ENCODE measurements at places on chromosomes 7 and 10. TPM values are rescaled to one million over a fixed set of nuclear protein-coding genes. Genes with fewer than 3 reads are reported as not detected.

The RPP38 gene
- total RNA-seq: 8.5 TPM

- no peak for DNase-seq
These were observed 17.6 kb upstream of the AOAH start for GRCh38 chr7:36741866-36742265.

DNA sequence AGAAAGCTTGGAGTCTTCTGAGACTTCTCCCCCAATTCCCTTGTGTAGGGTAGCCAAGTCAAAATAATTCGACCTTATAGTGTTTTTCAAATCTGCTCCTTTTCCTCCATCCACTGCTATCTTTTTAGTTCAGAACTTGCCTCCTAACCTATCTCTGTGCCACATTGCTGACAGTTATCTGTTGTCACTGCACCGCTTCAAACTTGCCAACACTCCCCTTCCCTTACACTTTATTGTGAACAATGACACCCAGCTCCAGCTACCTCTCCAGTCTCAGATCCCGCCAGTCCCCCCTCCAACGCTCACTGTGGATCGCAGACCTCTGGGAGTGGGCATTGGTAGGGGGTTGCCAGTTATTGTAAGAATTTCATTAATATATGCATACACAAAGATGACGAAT lies 16.3 kb upstream of the HPS1 start:
- no peak for DNase-seq

The TCTN3 gene
- 21.8 TPM for total RNA-seq

The SPACDR gene
- 0.11 TPM for total RNA-seq

The RELN gene
- total RNA-seq: 15.8 TPM

The THSD7A gene
- total RNA-seq: 0.06 TPM

The CNTNAP2 gene
- total RNA-seq: 1.8 TPM

The BAG3 gene
- 47.1 TPM for total RNA-seq

The SPDYE6 gene
- not detected for total RNA-seq

GRCh38 chr7:5631152-5631551 lies 150.3 kb downstream of the RNF216 start:
- no peak for DNase-seq

- DNase-seq: peak; percentile 72
These were observed 93.0 kb upstream of the SLC25A13 start for GRCh38 chr7:96414931-96415292.

- no peak for DNase-seq
These were observed 335.4 kb upstream of the MTPN start for GRCh38 chr7:136312592-136312991.

DNA sequence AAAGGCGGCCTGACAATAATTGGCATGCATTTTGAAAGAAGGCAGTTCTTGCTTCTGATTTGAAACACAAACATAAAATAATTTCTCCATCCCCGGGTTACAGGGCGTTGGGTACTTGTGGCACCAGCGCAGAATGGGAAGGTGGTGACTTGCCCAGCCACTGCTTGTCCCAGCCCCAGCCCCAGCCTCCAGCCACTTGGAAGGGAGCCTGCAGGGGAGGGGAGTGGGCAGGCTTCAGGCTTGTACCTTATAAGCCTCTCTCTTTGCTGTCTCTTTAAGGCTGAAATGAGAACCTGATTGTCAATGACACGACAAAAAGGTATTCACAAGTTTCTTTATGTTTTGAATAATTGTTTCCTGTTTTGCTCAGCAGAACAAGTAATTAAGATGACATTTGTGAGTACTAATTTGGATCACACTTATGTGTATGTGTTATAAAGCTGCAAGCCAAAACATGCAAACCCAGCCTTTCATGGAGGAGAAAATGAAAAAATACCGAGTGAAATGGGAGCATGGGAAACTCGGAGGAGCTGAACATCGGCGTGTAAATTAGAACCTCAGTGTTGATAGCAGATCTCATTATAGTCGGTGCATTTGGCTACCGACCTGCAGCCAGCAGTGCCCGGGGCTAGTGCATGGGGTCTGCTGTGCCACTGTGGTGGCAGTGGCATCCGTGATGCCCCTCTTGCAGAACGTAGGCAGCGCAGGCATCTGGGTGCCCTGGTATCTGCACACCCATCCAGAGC lies 129.9 kb downstream of the EBF3 start:
- DNase-seq: no peak

The CLRN3 gene
- total RNA-seq: not detected

GRCh38 chr10:70655316-70655715 lies 17.0 kb upstream of the ADAMTS14 start:
- DNase-seq: no peak

DNA sequence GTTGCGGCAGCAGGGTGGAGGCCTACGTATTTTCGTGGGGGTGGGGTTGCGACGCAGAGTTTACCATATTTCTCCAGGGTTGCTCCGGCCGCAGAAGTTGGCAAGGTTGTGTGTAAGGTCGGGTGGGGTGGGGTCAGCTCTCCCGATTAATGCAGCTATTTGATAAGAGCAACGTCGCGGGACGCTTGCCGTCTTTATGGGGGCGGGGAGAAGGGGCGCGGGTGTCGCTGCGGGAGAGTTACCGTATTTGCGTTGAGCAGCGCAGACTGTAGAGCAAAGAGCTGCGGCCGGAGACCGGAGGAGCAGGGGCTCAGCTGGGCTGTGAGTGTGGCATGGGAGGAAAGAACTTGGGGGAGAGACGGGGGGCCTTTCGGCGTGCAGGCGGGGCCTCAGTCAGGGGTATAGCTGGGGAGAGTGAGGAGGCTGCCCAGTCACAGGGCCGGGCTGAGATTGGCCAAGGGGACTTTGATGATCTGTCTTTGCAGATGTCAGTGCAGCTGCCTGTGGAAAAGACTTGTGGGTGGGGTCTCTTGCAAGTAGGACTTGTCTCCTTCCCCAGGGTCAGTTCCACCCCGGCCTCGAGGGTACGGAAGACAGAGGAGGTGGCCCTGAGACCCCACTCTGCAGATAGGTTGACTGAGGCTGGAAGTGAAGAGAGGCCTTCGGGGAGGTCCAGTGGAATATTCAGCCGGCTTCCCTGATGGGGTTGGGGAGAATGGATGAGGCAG lies 26.6 kb downstream of the ZNF775 start:
- DNase-seq: no peak

DNA sequence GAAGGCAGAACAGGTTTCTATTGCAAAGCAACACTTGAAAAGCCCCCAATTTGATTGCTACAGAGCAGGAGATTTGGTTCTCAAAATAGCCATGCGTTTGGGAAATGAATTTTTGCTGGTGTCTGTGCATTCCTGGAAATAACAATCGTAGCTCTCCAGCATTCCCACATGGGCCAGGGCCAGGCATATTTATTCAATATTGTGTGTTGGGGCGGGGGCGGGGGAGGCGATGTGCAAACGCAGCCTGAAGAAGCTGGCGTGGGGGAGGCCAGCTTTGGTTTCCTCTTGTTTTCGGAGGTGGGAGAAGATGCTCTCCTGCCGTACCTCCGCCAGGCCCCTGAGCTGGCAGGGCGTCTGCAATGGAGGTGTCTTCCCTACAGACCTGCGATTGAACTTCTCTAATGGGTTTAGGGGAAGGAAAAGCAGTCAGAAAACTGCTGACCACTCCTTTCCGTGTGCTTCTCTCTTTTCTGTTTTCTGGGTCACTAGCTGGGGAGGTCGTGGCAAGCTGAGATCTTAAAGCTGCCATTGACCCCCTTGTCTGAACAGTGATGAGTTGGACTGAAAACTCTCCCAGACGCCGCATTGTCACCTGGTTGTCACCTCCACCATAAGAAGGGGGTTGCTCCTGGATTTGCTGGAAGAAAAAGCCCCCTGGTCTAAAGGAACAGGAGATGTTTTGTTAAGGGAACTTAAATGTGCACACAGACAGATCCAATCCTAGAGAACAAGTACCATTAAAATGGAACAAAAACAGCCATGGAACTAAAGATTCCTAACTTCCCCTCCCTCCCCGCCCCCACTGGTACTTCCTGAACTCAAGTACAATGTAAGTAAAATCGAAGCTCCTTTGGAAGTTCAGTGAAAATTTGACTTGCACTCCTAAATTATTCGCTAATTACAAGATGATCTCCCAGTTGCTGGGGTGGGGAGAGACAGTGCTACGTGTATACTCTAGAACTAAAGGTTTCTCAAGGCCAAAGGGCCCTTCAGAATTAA lies 56.4 kb upstream of the HABP2 start:
- DNase-seq: no peak

DNA sequence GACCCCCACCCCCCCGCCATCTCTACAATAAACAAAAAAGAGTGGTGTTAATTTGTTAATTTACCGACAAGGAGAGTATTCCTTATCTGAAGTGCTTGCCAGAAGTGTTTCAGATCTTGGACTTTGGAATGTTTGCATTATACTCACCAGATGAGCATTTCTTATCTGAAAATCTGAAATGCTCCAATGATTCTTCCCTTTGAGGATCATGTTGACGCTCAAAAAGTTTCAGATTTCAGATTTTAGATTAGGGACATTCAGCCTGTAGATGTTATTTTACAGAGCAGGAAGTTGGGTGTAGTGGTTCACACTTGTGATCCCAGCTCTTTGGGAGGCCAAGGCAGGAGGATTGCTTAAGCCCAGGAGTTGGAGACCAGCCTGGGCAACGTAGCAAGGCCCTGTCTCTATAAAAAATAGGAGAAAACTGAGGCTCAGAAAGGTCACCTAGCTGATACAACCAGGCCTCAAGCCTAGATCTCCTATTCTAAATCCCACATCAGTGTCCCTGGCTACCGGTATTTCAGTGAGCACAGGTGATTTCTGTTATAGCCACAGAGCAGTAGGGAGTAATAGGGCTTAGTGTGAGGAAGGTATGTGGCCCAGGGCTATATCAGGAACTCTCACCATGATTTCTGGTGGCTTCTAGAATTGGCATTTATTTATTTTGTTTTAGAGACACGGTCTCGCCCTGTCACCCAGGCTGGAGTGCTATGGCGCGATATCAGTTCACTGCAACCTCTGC lies 35.4 kb downstream of the TMEM120A start:
- DNase-seq: peak; percentile 62

DNA sequence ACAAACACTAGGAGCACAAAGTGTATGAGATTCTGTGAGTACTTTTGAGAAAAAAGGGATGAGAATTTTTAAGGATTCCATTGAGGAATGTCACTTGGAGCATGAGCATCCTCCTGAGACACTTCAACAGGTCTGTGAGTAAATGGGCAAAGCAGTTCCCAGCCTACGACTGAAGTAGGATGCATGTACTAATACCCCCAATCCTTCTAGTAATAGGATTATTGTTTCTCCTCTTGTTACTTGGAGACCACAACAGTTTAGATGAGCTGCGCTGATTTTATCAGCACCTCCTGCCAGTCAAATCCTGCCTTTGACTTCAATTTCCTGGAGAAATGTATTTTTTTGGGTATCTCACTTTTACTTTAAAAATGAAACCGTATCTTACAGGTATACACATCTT lies 820 bp downstream of the BBS9 start:
- no peak for DNase-seq

DNA sequence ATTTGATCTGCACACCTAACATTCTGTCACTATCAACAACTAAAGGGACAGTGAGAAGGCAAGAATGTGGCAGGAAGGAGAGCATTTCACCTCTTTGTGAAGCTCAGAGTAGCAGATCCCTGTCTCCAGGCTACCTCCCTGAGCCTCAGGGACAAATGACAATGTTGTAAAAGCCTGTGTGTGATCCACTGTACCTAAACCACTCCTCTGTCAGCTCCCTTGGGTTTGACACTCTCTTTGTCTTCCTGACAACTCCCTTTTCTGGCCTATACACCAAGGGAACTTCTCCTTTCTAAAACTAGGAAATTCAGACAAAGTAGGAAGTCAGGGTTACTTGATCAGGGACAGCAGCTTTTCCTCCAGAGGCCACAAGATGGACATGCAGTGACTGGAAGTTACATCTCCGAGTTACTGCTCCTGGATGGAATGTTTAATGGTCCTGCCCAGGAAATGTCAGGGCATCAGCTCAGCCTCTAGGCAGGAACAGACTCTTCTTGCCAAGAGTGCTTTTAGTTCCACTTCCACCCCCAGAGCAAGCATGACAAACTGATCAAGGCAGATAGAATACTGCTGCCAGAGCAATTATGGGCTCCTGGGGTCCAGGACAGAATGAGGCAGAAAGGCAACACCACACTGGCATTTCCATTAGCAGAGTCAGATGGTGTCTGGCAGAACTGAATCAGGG lies 1014.5 kb upstream of the LRRTM3 start:
- peak; percentile 37 for DNase-seq

The PRSS2 gene
- total RNA-seq: 0.40 TPM

- DNase-seq: no peak
These were observed 86.5 kb upstream of the LRRN3 start for GRCh38 chr7:111004310-111004901.

DNA sequence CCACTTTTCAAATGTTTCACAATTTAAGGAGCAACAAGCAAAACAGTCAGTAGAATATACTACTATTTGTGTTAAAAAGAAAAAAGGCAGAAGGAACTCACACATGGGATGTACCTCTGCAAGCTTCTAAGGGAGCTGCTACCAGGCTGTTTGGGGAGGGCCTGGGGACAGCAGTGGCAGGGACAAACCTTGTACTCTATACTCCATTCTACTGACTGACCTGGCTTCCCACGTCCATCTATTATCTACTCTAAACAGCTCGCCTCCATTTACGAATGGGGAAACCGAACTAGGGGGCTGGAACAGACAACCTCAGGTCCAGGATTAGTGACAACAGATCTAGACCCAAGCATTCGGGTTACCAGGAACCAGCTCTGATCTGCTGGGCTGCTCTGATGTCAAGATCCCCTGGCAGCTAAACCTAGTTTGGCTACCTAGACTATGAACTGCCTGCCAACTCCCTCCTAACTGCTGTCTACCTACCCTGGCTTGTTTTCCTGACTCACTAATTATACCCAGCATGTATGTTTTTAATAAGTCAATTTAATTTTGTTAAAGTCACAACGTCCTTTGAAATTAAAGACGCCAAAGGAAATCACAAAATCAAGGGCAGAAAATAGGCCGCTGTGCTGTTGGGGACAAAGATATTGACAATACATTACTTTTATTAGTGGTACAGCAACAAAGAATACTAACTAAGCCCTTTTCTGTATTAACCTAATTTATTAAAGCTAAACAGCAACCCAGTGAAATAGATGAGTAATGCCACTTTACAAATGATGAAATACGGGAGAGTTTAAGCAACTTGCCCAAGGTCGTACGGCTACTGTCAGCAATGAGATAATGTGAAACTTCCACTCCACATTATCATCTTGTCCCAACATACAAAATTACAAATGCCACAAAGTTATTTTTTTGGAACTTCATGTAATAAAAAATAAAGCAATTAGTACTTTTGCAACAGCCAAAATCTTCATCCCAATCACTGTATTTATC lies 5.3 kb downstream of the PSAP start:
- DNase-seq: no peak

DNA sequence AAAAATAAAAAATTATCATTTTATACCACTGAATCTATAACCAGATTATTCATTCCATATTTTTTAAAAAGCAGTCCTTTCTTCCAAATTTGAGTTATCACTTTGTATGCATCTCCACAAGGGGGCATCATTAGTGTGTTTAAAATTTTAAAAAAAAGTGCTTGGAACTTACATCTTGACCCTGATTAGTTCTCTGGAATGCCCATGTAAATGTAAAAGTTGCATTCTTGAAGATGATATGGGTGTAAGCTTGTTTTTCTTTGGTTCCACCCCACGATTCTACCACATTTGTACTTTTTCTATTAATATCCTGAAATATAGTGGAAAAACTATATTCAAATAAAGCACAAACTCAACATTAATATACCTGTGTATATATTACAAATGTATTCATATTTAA lies 144.9 kb downstream of the ELAPOR2 start:
- DNase-seq: peak; percentile 53
